ENCODE measurements at places on chromosomes 2 and 18.

- DNase-seq = no peak
Observed at GRCh38 chr18:10020171-10020570, 106.4 kb downstream of the VAPA start.

- DNase-seq = no peak
Observed at GRCh38 chr2:181683518-181684453, 3.5 kb upstream of the NEUROD1 start.

DNA sequence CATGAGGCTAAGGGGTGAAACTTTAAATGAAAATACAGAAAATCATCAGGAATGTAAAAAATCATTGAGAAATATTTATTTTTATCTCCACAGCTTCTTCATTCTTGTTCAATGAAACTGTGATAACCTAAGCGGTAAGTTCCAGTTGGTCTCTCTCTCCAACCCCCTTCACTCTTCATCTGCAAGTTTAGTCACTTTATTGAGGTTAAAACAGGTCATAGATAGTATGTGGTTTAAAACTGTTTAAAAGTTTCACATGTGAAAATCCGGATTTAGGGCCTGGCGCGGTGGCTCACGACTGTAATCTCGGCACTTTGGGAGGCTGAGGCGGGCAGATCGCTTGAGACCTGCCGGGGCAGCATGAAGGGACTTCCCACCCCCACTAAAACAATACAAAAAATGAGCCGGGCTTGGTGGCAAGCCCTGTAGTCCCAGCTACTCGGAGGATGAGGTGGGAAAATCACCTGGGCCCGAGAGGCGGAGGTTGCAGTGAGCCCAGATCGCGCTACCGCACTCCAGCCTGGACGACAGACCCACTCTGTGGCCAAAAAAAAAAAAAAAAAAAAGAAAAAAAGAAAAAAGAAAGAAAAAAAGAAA, 1.6 kb upstream of the PHLPP1 start:
- DNase-seq = no peak

- DNase-seq = no peak
Observed at GRCh38 chr2:165245081-165245793, 6.0 kb downstream of the SCN2A start.

DNA sequence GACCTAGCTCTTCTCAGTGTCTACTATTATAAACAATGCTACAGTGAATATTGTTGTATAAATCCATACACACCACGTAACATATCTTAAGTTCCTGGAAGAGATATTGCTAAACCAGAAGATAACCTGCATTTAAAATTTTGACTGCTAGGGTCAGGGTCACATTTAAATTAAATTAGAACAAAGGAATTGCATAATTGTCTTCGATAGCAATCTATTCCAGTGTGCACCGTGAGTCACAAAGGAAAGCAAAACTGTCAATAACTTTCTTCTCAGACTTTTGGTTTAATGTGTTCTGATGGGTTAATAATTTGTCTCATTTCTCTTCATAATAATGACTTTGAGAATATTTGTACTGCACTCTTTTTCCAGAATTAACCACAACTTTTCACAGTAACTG, 4.2 kb downstream of the GEN1 start:
- DNase-seq = no peak

All from NCI-H446 treated with DMSO at 0.1 percent for 48 hours (cell line).